ENCODE measurements at places on chromosomes 7 and 10.
A peak's percentile ranks its signal among the peaks of the same experiment; 100 is the strongest.

DNA sequence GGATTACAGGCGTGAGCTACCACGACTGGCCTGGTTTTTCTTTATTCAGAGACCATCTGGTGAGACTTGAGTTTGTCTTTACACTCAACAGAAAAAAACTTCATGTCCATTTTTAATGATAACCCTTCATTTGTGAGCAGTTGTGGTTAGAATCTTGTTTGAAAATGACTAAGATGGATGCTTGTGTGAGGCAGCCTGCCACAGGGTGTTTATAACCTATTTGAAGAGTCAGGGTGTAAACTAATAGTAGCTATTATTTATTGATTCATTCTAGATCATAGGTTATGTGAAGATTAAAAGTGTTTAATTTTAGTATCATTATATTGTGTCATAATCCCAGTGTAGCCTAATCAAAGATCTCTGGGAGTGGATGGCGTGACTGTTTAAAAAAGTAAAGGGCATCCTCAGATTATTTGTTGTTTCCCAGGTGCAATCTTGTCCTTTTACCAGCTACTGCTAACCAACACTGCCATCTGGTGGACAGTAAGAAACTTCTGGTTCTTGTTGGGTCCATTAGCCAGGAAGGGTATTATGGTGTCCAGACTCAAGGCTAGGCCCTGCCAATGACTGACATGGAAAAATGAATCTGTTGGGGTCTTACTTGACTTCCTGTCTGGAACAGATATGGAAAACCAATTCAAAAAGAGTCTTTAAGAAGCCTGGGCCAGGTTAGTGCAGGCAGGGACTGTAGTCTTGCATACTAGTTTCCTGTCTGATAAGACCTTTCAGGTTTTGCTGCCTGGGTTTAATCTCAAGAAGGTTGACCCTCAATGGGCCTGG, 24.9 kb downstream of the NRBF2 start:
- peak; percentile 10 for DNase-seq

DNA sequence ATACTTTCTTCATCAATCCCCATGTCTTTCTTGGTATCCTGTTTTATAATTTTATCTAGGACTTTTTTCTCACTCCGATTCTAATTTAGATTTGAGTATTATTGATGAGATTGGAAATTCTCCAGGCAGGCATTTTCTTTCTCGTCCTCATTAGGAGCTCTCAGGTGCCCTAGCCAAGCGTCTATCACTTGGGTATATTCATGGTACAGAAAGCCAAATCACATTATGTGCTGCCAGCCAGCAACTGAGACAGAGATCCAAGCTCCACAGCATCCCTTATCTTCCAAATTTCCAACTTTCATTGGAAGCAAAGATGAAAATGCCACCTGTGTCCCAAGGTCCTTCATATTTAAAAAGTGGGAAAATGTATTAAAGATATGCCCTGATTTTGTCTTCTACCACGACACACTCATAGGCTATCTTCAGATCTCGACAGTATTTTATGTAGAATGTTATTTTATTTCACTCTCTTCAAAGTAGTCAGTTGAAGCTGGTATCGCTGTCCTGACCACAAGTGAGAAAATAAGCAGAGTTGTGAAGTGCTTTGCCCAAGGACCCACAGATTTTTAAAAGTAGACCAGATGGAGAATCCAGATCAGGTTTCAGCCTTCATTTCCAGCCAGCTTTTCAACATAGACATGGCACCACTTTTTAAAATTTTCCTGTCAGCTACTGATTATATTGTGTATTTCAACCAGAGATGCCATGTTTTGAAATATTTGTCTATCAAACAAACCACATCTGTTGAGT, 773.4 kb downstream of the CNTNAP2 start:
- DNase-seq = no peak

DNA sequence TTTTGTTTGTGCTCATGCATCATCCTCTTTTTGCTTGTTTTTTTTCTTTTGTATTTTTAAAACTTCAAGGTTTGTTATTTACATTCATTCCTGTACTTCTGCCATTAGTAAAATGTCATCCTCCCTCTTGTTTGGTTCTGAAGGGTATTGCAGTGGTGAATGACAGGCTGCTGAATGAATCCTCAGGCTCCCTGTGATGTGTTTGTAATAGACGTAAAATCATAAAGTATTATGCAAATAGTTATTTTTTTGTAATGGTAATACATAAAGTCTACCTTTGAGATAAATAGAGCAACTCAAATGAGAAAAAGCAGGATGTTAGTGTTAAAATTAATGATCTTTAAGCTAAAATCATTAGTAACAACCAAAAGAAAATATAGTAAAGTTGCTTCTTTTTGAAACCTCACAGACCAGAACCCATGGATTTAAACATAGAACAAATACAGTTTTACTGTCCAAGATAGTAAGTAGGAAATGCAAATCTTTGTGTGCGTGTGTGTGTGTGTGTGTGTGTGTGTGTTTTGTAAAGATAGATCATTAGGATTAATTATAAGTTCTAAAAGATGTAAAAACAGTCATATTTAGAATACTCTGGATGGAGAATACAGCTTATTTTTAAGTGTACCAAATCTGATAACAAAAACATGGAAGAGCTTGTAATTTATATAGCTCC, 4.5 kb downstream of the GLCCI1 start:
- DNase-seq = no peak

- DNase-seq = no peak
Measured at GRCh38 chr10:132446661-132447445, 49.9 kb downstream of the PWWP2B start.

DNA sequence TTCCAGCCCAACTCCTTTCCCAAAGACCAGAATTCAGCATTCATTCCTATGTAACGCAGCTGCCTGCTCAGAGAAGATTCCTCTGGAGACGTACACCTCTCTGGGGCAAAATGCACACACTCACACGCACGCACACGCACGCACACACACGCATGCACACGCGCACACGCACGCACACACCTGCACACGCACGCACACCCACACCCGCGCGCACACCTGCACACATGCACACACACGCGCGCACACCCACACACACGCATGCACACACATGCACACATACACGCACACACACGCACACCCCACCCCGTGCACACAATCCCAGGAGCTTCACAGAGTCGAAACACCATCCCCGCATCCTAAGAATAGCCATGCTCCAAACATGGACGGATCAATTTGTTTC, 13.0 kb downstream of the MMD2 start:
- no peak for DNase-seq

DNA sequence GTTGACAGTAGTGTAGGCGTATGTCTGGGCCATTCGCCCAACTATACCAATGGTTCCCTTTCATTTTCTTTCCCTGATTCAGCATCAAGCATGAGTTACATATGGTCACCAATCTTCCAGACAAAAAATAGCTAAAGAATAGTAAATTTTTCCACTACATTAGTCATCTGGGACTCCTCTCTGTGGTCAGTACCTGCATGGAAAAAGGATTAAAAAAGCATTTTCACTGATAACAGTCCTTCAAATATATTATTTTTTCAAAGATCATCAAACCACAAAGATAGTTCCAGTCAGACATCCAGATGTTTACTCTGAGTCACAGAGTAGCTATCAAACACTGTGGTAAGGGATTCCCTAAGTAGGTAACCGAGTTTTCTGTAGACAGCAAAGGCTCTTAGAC, 302.6 kb upstream of the SEMA3D start:
- no peak for DNase-seq

GRCh38 chr7:19295376-19295775, 150.2 kb upstream of the FERD3L start:
- DNase-seq = no peak

DNA sequence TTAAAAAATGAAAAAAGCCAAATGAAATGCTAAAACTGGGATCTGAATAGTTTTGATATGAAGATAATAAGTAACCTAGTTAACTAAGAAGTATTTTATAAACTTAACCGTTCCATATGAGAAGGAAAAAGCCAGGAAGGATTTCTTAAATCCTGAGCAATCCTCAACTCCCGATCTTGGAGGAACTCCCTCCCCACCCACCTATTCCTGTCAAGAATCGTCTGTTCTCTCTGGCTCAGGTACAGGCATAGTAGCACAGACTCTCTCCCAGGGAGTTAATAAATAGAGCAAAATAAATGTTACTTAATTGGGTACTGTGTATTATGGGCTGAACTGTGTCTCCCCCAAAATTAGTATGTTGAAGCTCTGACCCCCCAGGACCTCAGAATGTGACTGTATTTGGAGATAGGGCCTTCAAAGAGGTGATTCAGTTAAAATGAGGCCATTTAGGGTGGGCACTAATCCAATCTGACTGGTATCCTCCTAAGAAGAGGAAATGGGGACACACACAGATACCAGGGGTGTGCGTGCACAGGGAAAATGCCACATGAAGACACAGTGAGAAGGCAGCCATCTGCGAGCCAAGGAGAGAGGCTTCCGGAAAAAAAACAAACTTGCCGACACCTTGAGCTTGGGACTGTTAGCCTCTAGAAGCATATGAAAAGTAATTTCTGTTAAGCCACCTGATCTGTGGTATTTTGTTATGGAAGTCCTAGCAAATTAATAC, 28.7 kb downstream of the PUS7 start:
- no peak for DNase-seq

- DNase-seq = no peak
Measured at GRCh38 chr7:29953726-29954347, 35.8 kb downstream of the SCRN1 start.

DNA sequence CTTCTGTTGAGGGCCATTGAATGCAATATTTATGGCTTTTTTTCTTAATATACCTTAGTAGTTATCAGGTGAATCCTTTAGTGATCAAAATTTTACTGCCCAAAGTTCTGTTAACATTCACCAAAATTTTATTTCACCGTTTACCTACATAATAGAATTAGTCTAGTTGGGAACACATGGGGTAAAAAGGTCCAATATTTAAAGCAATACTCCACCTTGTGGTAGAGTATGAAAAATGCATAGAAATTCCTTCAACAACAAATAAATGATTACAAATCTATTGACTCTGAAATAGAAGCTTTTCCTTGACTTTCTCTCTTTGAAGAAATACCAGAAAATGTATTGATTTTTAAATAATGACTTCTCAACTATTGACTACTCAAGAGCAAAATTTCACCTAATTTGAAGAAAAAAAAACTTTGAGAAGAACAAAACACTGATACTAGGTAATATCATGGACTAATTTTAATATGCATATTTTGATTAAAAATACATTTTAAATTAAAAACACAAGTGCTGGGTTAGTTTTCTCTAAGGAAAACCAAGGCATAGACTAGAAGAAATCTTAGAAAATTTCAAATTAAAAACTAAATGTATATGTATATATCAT, 43.3 kb downstream of the POLR1F start:
- DNase-seq = no peak

DNA sequence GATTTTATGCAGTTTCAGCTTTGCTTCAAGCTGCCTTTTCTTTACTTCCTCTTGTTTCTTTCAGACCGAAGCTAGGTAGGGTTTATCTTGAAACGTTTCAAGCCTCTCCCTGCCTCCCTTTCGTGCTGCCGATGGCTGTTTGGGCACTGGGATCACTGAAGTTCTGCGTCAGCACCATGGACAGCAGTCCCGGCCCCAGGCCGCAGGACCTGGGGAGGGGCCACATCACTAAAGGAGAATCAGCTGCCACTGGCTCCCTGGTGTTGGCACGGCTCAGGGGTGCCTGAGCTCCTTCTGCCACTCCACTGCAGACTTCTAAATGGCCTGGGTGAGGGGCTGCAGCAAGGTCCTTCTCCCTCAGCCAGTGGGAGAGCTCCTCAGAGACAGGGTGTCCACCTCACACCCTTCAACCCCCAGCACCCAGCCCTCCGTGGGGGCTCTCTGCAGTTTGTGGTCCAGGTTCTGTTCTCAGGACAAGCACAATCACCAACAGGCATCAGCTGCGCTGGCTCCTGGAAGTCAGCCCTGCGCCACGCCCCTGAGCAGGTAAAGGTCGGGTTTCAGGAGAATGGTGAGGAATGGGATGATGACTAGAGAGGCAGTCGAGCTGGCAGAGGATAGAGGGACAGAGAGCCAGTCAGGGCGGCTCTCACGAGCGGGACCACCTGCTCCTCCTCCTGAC, 387.2 kb downstream of the TCERG1L start:
- no peak for DNase-seq

GRCh38 chr10:12479924-12480323, 130.6 kb downstream of the CAMK1D start:
- DNase-seq = no peak

GRCh38 chr10:50394832-50395231, 143.5 kb upstream of the ASAH2 start:
- no peak for DNase-seq

DNA sequence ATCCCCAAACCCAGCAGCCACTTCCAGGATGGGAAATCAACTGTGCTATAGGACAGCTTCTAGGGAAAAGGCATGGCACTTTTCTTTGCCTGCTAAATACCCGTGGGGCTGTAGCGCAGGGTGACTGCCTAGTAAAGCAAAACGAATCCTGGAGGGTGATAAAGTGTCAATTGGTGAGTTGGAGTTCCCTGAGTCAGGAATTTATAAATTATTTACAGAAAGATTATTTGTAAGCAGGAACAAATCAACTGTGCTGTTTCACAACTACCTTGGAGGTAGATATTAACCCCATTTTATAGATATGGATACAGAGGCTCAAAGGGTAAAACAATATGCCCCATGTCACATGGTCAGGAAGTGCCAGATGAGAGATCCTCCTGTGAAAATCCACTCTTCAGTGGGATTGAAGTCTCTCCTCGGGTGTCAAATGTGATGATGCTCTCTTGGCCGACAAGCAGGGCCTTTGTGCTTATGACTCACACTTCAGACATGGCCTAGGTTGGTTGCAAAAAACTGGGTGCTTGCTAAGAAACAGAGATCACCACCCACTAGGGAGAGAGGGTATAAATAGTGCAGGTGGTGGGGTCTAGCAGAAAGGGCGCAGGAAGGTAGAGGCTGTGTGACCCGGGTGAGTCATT, 383.2 kb upstream of the ZMIZ1 start:
- DNase-seq = no peak

DNA sequence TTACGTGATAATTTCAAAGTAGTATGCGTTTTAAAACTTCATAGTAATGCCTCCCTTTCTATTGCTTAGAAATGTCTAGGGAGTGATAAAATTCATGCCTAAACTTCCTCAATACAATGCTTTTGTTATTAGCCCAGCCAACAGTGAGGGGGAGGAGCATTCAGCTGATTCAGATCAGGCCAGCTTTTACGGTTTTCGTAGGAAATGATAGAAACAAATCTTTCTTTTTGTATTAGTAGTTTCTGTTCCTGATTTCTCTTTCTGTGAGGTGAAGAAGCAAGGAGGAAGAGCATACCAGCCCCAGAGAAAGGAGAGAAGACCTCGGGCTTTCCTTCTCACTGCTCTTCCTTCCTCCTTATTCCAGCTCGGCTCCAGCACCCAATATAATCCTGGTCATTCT, 35.2 kb upstream of the ITPRID1 start:
- DNase-seq = no peak

DNA sequence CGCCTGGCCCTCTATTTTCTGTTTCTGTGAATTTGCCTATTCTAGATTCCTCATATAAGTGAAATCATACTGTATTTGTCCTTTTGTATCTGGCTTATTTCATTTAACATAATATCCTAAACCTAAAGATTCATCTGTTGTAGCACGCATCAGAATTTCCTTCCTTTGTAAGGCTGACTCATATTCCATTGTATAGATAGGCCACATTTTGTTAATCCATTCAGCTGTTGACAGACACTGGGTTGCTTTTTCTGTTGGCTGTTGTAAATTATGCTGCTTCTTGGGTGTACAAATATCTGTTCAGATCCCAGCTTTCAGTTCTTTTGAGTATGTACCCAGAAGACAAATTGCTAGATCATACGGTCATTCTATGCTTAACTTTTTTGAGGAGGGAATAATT, 28.8 kb upstream of the CUL1 start:
- no peak for DNase-seq

- no peak for DNase-seq
Measured at GRCh38 chr7:133664528-133664927, 411.6 kb downstream of the EXOC4 start.

GRCh38 chr10:58967551-58968388, 208.7 kb upstream of the PHYHIPL start:
- DNase-seq = no peak

Data from stimulated activated CD8-positive, alpha-beta memory T cell treated with anti-CD3 and anti-CD28 coated beads, Interleukin-4, amount 100 ng/mL, for 1 hour (primary cell).